ENCODE measurements at places on chromosomes 6 and 20.

DNA sequence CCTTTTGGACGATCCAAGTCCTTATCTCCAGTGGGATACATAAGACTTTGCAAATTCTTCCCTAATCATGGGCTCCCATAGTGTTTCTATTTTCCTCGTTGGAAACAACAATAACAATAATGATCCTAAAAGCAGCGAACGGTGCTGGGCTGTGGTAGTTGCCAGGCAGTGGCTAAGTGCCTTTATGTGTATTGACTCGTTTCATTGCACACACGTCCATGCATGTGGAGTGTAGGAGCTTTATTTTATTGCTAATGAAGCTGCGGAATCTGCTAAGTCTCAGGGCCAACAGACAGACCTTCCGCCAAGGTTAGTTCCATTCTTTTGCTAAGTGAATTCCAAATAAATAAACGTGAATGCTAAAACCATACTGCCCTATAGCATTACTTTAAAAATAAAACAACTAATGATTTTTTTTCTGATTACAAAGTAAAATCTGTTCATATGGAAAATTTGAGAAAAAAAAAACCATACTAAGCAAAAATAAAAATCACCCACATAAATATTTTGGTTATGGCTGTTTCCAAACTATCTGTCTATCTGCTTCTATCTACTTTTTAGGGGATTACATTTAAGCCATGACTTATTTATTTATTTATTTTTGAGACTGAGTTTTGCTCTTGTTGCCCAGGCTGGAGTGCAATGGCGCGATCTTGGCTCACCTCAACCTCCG lies 297.9 kb downstream of the BMP7 start:
- DNase-seq = no peak
- H3K36me3 ChIP-seq = no peaks in the 10 kb centered on the region
- no peak overlapping the region for H3K27ac ChIP-seq

DNA sequence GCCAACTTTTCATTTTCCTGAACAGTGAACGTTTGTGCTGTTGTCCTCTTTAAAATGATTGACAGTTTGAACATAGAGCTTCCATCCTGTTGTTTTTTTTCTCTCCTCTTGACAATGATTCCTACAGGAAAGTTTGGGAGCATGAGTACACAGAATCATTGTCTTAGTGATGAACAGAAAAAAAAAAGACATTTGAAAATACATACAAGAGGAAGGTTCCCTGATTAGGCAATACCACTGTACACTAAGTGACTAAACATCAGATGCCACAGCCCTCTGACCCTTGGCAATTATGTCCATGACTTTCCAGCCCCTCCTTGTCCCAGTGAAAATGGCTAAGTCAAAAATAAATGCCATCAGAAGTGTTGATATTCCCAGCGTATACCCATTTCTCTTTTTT lies 71.5 kb downstream of the RTN4IP1 start:
- no peak overlapping the region for H3K4me3 ChIP-seq
- H3K4me1 ChIP-seq = peaks cover 6% of the 10 kb centered on the region
- no peak overlapping the region for H3K27ac ChIP-seq
- H3K27me3 ChIP-seq = no peaks in the 10 kb centered on the region
- DNase-seq = no peak

- H3K27me3 ChIP-seq = no peaks in the 10 kb centered on the region
- H3K4me3 ChIP-seq = no peak overlapping the region
- H3K4me1 ChIP-seq = peaks cover 6% of the 10 kb centered on the region
- no peak for DNase-seq
- peaks cover 4% of the 10 kb centered on the region for H3K36me3 ChIP-seq
- no peak overlapping the region for H3K27ac ChIP-seq
Measured at GRCh38 chr6:15501826-15502445, 160.9 kb downstream of the DTNBP1 start.

- no peak overlapping the region for H3K4me3 ChIP-seq
- no peaks in the 10 kb centered on the region for H3K27me3 ChIP-seq
- H3K4me1 ChIP-seq = no peaks in the 10 kb centered on the region
- peaks cover 76% of the 10 kb centered on the region for H3K36me3 ChIP-seq
- no peak overlapping the region for H3K27ac ChIP-seq
Measured at GRCh38 chr20:63934271-63935068, 21.7 kb downstream of the UCKL1 start.

GRCh38 chr6:13538084-13538483 lies 36.3 kb upstream of the SIRT5 start:
- no peak overlapping the region for H3K4me3 ChIP-seq
- no peak for DNase-seq
- H3K4me1 ChIP-seq = peaks cover 26% of the 10 kb centered on the region
- H3K27me3 ChIP-seq = no peaks in the 10 kb centered on the region
- H3K36me3 ChIP-seq = no peaks in the 10 kb centered on the region
- no peak overlapping the region for H3K27ac ChIP-seq

Data from spleen (tissue), 13 donors.